Right ventricle myocardium superior (tissue), 1 donor: ENCODE measurements at places on chromosomes 11 and 22.

- DNase-seq: no peak
These were observed 695.7 kb downstream of the NELL1 start for GRCh38 chr11:21364866-21365624.

GRCh38 chr22:22935056-22935545 is 47.5 kb downstream of the IGLL5 start:
- no peak for DNase-seq

DNA sequence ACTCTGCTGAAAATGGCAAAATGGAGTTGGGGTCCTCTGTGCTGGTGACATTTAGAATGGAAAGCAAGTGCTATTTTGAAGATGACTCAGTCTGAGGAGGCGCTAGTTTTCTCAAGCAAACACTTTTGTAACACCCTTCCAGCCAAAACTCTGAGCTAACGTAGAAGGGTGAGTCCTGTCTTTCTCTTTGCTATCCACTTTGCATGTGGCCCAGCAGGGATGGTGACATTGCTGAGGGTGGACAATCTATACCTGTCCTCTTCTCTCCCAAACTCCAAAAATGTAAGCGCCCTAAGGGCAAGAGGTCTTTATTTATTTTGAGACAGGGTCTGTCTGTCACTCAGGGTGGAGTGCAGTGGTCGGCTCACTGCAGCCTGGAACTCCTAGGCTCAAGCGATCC is 3.6 kb upstream of the KAT5 start:
- no peak for DNase-seq

GRCh38 chr11:131656179-131656838 is 285.9 kb downstream of the NTM start:
- no peak for DNase-seq

- no peak for DNase-seq
These were observed 82.2 kb upstream of the AKIP1 start for GRCh38 chr11:8828580-8829361.

GRCh38 chr11:115396533-115396932 is 107.7 kb downstream of the CADM1 start:
- no peak for DNase-seq

DNA sequence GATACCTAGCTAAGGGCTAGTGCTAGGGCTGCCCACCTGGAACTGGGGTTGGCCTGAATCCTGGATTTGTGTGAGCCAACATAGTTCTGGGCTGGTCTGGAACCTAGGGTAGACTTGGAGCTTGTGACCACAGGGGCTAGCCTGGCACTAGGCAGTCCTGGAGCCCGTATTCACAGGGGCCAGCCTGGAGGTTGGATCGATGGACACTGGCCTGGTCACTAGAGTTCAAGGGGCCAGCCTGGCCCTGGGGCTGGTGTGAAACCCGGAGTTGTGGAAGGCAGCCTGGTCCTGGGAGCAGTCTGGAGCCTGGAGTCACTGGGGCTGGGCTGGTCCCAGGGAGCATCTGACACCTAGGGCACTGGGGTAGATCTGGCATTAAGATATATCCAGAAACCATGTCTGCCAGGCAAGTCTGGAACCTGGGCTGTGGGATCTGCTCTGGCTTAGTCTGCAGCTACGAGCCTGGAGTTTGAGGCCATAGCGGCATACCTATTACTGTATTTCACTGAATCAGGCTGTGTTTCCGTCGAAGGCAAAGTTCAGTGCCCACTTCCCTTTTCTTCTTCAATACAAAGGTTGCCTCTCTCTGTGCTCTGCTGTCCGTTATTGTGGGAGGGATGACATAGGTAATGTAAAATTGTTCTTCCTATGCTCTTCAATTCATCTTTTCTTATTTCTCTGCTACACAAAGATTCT is 9.1 kb upstream of the GLYATL1B start:
- DNase-seq: no peak

- DNase-seq: no peak
These were observed 312.6 kb downstream of the C11orf87 start for GRCh38 chr11:109734566-109734965.

DNA sequence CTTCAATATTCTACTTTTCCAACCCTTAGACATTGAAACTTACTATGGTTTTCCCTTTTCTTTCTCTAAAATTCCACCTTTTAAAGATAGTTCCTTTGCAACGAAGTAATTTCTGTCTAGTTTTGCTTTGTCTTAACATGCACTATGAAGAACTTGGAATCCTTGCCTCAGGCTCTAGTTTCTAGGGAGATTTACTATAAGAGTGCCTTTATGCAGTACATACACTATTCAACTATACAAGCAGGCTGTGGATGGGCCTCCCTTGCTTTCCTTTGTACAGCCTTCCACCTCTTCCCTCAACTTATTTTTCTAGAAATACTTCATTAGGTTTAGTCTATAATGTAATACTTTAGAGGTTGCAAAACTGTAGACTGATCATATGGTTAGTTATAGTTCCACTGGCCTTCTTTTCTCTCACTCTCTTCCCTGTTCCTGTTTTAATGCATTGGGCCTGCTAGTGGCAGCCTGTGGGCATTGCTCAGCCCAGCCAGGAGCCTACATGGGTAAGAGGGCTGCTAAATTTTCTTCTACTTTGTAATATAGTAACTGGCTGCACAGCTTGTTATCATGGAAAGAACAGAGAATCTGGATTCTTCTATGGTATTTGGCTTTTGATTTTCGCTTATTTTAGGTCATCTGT is 100.2 kb downstream of the C11orf87 start:
- DNase-seq: no peak

DNA sequence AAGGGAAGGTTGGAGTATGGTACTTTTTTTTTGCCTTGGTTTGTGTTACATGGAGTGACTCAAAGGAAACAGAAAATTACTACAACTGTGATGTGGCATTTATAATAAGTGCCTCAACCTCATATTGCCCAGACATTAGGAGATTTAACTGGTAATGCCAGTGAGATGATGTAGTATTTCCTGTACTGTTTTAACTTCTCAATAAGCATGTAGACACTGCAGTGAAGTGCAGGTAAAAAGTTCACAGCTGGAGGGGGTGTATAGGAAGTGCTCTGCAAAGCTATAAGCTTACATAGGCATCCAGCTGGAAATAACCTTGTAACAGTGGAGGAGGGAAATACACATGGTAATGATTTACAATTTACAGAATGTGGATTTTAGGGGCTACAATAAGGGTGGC is 138.2 kb upstream of the MTMR2 start:
- no peak for DNase-seq

DNA sequence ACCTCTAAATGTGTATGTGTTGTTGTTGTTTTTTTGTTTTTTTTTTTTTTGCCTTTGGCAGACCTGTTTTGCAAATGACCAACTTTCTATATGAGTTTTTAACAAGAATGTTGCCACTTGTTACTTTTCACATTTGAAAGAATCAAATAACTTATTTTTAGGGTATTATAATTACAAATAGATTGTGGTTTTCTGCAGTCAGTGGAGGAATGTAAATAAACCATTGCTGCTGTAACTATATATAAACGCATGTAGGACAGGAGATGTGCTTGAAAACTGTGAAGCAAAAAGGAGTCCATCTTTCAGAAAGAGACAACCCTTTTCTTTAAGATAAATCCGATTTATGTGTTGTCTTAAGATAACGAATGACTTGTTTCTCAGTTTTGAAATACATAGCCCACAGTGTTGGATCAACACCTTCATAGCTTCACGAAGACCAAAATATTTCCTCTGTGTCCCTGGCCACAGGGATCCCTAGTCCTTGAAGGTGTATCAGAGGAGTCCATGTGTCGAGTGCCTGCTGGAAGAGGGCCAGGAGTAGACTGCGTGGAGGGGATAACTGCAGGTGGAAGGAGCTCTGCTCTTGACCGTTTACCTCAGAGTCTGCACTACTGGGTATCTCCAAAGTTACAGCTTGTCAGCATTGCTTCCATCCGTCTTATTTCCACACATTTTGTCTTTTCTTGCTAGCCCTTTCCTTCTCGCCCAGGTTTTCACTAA is 24.7 kb downstream of the TNRC6B start:
- DNase-seq: no peak

- DNase-seq: no peak
These were observed 83.8 kb upstream of the MYOD1 start for GRCh38 chr11:17635551-17635938.

GRCh38 chr11:67490727-67491065 is 7.9 kb downstream of the AIP start:
- peak; percentile 42 for DNase-seq

GRCh38 chr11:131932584-131933325 is 562.3 kb downstream of the NTM start:
- DNase-seq: peak; percentile 52

DNA sequence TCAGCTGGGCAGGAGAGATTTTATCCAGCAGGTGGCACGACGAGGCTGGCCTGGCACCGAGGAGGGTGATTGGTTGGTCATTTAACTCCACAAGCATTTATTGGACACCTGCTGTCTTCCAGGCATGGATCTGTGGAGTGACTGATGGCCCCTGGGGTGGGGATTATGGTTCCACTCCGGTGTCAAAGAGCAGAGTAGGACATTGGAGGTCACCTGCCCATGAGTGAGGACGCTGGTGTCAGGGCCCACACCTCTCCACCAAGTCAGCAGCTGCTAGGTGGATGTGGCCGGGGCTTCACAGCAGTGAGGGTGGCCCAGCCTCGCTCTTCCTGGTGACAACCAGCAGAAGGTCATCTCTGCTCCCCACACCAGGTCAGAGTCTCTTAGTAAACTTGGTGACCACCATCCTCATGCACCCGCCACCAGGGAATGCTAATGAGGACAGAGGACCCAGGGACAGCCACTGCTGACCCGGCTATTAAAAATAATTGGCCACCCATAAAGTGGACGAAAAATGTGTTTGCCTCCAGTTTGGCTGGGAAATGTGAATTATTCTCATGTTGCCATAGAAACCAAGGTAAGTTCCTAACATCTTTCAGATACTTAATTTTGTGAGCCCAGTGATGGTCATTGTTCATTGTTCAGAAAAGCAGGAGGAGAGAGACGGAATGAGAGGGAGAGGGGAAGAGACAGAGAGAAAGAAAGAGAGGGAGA is 428.7 kb downstream of the TBC1D22A start:
- DNase-seq: peak; percentile 30
